Activated CD4-positive, alpha-beta T cell treated with anti-CD3 and anti-CD28 coated beads, Interleukin-10, Interleukin-2, amounts not matched to agents 100 ng/mL and 50 ng/mL, durations not matched to agents 16 hours and 8 hours (primary cell): ENCODE measurements at places on chromosomes 5 and 9.

GRCh38 chr5:78341440-78341839 is 19.0 kb upstream of the SCAMP1 start:
- DNase-seq, result no peak

DNA sequence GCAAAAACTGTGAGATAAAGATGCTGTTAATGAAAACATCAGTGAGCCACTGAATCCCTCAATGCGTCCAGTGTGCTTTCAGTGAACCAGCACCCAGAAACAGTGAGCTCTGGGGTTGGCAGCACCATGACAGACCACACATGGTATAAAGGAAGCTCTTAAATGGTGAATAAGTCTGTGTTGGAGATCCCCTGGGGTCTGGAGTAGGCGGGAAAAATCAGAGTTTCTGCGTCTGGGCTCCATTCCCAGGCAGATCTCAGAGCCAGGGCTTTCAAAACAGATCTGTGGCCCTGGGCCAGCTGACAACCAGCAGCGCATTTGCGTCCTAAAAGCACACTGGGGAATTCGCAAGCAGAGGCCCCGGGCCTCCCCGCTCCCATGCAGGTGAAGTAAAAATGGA is 233.5 kb downstream of the FRMD3 start:
- DNase-seq, result no peak

DNA sequence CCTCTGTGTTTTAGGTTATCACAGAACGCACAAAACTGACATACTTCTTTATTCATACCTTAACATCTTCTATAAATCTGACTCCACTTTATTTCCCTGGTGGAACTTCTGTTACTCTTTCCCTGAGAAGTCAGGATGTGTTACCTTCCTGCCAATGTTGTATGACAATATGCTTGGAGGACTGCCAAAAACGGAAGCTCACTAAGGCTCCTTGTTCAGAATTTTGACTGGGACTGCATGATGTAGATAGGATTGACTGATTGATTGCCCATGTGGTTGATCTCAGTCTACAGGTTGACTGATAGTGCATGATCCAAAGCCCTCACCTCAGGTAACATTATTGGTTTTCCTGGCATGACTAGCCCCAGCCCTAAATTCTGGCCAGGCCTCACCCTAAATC is 319.4 kb downstream of the TLR4 start:
- DNase-seq, result no peak

GRCh38 chr9:79581794-79582193 is 10.0 kb downstream of the TLE4 start:
- no peak for DNase-seq
